Omental fat pad (tissue), 4 donors: ENCODE measurements at places on chromosomes 2 and 18. TPM values are rescaled to one million over a fixed set of nuclear protein-coding genes. Genes with fewer than 3 reads are reported as not detected.
A peak's percentile ranks its signal among the peaks of the same experiment; 100 is the strongest.

DNA sequence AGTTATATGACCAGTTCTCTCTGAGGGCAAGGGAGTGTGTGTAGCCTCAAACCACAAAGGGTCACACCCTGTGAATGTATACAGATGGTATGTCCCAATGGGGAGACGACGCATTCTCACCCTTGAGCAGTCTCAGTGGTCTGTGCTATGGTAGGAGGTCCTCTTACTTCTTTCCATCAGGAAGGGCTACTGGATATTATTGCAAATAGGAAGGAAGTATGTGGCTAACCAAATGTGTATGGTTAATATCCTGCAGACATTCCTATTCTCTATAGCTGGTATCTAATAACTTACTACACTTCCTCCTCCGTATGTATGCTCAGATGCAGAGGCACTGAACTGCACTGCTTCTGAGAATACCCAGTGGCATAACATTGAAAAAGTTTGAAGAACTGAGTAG is 306.7 kb upstream of the CCDC68 start:
- no peak for DNase-seq

RETSAT gene
- total RNA-seq, result 436 TPM

DNA sequence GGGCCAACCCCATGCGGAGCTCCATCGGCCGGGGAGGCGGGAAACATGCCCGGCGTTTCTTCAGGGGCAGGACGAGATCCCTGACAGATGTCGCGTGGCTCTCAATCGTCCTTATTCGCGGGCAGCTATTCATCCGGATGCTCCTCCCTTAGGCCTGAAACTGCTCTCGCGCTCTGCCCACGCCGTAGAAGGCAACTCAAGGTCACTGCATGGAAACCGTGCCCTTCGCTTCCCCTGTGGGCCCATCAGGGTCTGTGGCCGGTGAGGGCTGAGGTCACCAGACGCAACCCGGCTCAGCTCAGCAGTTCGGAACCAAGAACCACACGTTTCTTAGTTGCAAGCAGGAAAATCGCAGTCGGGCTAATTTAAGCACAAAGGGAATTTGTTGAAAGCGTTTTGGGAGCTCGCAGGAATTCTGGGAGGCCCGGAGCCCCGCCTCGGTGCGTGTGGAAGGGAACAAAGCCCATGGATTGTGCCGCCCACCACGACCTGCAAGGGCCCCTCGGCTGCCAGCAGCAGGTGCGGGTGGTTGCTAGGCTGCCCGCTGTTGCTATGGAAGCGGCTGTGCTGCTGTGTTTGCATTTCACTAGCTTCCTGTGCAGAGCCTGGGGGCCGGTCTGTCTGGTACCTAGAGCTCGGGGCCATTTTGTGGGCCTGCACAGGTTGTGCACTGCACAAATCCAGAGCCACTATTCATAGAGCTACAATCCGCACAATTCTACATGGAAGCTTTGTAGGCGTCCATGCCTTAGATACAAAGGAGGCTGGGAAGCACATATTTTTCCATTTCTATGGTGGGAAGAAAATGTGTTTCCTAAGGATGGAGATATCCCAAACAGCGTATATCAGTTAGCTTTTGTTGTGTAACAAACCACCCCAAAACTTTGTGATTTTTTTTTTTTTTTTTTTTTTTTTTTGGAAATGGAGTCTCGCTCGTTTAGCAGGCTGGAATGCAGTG is 6.0 kb upstream of the ALLC start:
- DNase-seq, result no peak

DNA sequence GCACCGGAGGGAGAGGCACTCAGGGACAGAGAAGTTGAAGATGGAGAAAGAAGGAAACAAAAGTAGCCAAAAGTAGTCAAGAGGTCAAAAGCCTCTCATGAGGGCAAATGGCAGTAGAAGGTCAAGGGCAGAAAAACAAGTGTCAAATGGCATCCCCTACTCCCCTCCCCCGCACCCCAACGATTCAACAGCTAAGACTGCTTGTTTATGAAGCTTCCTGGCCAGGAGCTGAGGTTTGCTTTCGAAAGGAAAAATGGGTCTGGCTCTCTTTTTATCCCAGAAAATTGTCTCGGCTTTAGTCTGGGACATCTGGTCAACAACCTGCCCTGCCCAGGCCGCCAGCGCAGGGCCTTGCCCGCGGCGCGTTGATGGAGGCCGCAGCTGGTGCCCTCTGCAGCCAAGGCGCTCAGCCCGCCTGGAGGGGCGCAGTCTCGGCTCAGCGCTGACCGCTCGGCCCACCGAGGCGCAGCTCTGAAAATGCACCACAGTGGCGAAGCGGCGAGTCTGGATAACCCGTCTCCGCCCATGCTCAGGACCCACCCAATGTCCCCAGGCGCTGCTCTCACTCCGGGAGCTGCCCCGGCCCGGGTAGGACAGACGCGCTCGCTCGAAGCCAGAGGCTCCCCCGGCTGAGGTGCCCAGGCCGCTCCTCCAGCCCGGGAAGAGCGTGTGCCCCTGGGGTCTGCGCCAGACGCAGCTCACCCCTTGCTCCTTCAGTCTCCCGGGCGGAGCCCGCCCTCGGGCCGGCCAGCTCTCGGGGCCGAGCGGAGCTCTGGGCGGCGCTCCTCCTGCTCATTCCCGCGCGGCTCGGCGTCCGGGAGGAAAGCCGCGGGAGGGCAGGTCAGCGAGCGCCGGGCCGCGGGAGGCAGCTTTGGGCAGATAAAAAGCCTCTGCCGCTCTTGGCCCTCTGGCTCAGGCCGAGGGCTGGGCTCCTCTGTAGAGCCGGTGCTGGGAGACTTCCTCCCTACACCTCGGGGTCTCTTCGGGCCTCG is 1.8 kb upstream of the TBR1 start:
- no peak for DNase-seq

- no peak for DNase-seq
Measured at GRCh38 chr2:237739101-237739500, 59.5 kb upstream of the RBM44 start.

MEP1B gene
- not detected for total RNA-seq

DNA sequence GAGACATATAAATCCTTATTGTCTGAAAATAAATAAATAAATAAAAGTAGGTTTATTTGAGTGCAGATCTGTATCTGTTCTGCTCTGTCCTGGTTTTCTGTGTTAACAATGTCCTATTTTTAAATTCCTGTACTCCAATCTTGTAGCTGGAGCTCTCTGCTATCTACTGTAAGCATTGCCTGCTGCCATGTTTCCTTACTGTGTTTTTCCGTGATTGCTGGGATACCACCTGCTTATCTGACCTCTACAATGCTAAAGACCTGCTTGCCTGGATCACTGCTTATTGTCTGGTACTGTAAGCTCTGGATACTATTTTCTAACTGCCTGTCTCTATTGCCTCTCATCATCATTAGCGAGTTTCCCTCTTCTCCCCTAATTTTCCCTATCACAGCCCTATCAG is 11.6 kb downstream of the PTPN4 start:
- no peak for DNase-seq

GRCh38 chr2:2623939-2624338 is 292.9 kb upstream of the MYT1L start:
- no peak for DNase-seq

DNA sequence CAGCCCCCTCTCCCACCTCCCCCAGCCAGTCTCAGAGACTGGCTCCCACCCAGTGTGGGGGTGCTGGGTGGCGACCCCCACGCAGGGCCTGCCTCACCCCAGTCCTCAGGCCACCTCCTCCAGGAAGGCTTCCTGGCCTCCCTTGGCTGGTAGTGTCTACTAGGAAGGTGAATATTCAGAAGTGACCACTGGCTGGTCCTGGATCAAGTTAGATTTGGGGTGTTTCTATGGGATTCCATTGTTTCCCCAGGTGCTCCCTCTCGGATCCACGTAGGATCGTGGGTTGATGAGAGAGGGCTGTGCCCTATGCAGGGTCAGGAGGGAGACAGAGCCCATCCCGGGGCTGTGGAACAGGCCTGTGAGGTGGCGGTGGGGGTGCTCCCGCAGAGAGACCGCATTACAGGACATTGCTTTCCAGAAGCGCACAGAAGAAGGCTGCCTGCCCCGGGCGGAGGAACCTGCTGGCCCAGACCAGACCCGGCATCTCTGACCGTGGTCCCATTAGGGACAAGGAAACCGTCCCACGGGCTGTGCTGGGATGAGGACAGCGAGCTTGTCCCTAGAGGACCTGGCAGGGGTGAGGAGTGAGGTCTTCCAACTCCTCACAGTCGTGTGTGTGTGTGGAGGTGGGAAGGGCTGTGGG is 3.3 kb downstream of the PDCD1 start:
- no peak for DNase-seq

DNA sequence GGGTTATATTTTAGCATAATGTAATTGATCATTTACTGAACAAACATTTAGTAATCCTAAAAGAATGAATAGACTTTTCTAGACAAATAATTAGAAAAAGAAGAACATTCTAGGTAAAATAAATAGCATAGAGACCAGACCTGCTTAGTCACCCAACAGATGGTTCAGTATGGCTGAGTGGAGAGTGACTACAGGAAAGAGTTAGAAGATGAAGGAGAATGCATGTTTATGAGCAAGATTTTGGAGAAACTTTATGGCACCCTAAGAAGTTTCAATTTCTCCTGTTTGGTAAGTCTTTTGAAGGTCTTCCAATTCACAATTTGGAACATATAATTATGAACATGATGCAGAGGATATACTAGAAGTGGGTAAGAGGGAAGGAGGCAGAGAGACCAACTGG is 32.9 kb downstream of the FAP start:
- no peak for DNase-seq

DNA sequence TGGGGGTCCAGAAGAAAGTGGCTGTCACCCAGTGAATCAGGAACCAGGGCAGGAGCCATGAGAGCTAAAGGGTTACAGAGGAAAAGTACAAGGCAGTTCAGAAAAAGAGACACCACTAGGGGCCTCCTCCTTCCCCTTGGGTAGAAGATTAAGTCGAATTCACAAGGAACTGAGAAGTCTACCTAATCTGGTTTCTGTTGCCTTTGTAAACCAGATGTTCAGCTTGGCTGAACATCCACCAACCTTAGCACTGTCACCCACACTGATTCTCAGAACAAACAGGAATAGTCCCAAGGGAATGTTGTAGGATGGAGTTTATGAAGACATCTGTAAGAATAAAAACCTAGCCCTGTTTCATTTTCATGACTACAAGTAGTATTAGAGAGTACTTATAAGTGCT is 90.4 kb upstream of the NOSTRIN start:
- DNase-seq, result no peak

DNA sequence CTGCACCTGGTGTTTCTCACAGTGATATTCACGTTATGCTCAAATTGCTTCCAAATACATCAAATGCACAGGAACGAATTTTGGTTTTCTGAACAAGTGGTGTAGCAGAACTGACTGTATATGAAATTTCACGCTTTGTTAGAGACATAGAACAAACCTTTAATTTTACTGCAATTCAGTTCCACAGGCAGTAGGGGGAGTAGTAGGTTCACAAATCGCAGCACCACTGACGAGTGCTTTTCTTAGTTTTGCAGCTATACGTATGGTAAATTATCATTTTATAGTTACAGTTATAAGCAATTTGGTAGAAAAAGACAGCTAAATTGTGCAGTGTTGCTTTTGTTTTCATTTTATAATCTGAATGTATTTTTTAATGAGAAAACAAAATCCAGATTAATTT is 113.3 kb downstream of the KIAA1328 start:
- no peak for DNase-seq

GRCh38 chr2:238141541-238142318 is 3.3 kb downstream of the KLHL30 start:
- no peak for DNase-seq

GRCh38 chr2:214542866-214543265 is 132.0 kb downstream of the VWC2L start:
- no peak for DNase-seq

DNA sequence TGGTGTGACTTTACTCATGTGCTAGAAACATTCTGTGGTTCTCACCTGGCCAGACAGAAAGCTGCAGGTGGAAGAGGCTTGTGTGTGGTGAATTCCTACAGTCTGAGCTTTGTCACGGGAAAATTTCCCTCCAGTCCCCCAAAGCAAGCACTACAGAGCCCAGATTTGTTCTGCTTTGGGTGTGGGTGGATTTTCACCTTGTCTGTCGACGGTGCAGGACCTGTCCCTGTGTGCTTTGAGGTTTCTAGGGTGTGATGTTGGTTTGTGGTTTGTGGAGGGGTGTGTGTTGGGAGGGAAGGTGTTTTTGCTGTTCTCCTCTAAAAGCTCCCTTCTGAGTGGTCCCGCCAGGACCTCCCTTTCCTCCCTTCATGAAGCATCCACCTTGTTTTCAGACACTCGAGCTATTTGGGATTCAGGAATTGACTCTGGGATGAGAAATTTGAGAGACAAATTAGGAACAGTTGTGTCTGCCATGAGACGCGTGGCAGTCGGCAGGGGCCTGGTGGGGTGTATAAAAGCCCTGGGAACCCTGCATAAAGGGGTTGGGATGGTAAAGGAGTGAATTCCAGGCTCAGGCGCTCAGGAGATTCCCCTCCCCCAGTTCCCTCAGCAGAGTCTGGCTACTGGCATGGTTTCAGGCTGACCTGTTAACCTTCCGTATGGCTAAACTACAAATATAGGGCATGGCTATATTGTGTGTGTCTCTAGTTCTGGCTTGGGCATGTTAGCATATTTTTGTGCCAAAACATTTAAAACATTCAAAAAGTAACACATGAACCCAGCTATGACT is 65.5 kb downstream of the DGKD start:
- no peak for DNase-seq

- DNase-seq, result no peak
Measured at GRCh38 chr2:183105402-183106134, 18.7 kb upstream of the NUP35 start.

- no peak for DNase-seq
Measured at GRCh38 chr2:15911686-15912085, 28.7 kb upstream of the MYCN start.

GRCh38 chr2:175309799-175310198 is 128.3 kb upstream of the ATP5MC3 start:
- DNase-seq, result no peak

GRCh38 chr18:49630246-49630699 is 68.4 kb downstream of the LIPG start:
- DNase-seq, result no peak

DNA sequence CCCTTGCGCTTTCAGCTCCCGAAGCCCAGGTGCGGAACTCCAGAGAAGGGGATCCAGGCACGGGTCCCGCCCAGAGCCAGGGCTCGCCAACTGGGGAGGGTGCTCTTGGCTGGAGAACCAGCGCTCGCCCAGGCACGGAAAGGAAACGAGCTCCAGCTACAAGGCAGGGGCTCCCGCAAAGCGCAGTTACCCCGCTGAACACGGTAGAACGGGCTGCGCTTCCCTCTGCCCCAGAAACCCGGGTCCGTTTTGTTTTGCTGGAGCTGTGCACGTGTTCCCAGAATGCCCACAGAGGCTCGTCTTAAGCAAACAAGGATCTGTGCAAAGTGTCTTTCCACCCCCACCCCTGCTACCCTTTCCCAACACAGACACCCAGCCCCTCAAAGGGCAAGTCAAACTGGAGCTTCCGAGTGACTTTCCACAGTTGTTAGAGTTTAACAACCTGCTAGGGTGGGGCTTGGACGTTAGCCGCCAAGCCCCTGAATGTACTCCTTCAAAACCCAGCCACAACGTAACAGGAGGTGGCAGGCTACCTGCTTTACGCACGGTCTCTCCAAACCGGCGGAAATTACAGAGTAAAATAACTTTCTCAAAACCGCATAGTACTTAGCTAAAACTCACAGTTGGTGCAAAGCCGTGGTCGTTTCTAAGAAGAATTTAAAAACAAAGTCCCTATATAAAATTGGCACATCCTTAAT is 775 bp downstream of the RNF125 start:
- DNase-seq, result peak; percentile 28

DOCK10 gene
- 42.0 TPM for total RNA-seq

- DNase-seq, result peak; percentile 29
Measured at GRCh38 chr2:190679813-190680591, 31.1 kb downstream of the NAB1 start.

SERPINB10 gene
- 1.7 TPM for total RNA-seq
